ENCODE measurements at places on chromosomes 7 and 10. TPM values are rescaled to one million over a fixed set of nuclear protein-coding genes. Genes with fewer than 3 reads are reported as not detected.

CD36 gene
- polyA plus RNA-seq: 331 TPM

PRKAR2B gene
- polyA plus RNA-seq: not detected

FAM241B gene
- 0.26 TPM for polyA plus RNA-seq

SLIT1 gene
- polyA plus RNA-seq: 0.54 TPM

FAM13C gene
- not detected for polyA plus RNA-seq

RASSF4 gene
- 80.4 TPM for polyA plus RNA-seq

DNA sequence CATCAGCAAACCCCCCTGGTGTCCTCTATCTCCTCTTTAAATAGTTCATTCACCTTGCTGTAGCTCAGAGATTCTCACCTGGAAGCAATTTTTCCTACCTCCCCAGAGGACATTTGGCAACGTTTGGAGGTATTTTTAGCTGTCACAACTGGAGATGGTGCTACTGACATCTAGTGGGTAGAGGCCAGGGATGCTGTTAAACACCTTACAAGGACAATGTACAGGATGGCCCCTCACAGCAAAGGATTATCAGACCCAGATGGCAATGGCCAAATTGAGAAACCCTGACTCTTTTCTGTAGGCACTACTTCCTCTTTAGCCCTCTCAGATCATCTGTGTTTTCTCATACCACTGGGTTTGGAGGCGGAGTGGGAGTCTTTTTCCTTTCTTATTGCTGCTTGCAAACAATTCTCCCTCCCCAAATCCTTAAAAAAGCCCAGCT, 13.2 kb upstream of the TRA2A start:
- no peak for DNase-seq

GRCh38 chr7:94642838-94643653, 12.9 kb downstream of the SGCE start:
- DNase-seq: no peak

DNA sequence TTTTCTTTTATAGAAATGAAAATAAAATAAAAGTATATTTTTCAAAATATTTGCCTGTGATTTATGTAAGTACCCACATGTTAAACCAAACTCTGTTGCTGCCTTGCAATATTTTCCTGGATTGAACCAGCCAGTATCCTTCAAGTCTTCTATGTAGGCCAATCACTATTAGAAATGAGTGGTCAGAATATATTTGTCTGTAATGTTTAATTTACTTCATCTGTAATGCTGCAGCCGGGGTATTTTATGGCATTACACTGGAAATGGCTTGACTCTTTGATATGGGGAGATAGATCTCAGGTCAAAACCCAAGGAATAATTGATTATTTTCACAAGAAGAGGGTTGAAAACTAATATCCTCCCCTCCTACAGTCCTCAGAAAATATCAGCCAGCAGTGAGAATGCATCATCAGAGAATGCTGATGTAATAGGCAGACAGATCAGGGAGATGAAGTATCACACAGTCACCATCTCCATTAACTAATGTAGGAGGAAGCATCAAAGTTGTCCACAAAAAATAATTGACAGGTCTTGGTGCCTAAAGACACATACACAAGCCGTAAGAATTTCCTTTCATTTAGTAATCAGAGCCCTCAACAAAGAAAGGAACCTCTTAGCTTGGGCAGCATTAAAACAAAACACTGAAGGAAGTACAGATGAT, 82.5 kb downstream of the VWDE start:
- DNase-seq: no peak

DNA sequence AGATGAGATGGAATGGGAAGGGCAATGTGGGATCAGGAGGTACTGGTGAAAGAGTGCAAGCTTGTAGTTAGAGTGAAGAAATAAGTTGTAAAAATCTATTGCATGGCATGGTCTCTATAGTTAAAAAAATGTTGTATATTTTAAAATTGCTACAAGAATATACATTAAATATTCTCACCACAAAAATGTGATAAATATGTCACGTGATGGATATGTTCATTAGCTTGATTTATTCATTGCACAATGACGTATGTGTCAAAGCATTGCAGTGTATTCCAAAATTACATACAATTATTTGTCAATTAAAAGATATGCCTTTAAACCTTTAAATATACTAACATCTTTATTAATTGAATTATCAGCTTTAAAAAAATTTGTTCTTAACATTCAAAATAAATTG, 1607.1 kb downstream of the REEP3 start:
- no peak for DNase-seq

- no peak for DNase-seq
These were observed 1.2 kb upstream of the HHEX start for GRCh38 chr10:92688573-92688926.

DNA sequence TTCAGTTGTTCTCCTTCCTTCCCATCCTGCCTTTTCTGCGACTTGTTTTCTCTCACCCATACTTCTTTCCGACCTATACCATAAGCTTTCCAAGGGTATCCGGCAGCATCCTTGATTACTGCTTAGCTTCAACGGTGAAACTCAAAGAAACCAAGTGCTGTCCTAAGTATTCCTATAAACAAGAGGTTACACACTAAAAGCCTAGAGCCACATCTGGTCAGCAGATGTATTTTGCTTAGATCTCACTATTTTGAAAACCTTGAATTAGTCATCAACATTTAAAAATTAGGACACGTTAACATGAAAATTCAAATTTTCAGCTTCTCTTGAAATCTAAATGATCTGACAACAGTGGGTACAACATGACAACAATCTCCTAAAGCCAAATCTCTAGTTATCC, 20.0 kb downstream of the ARHGAP21 start:
- DNase-seq: no peak

DNA sequence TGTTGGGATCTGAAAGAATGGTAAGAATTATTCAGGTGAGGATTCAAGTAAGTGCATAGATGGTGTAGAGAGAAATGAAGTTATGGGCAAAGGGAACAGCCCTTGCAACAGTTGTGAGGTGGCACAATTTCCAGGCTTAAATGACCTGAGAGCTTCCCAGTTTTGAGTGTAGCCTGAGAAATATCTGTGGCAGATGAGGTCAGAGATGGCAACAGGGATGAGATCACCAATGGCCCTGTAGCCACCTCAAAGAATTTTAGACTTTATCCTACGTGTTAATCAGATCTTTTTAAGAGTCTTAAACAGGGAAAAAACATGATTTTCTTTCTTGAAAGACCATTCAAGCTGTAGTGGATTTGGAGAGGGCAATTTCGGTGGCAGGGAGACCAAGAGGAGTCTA, 1.9 kb upstream of the NRF1 start:
- no peak for DNase-seq

- no peak for DNase-seq
These were observed 149.3 kb downstream of the NEBL start for GRCh38 chr10:20747782-20748181.

GRCh38 chr10:6402349-6402709, 177.7 kb downstream of the PRKCQ start:
- DNase-seq: no peak

DNA sequence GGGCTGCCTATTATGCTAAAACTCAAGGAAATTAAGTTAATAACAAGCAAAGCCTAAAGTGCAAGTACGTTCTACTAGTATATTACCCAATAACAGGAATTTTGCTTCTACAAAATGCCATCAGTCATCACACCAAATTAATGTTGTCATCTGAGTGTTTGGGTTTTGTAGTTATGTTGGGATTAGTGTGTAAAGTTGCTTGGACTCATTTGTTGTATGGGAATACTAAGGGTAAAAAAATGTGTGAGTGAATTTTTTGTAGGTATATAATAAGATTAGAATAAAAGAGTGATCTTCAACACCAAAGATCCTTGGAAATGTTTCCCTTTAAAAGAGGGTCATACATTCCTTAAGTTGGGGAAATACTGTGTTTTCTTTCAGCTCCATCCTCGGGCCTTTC, 38.6 kb downstream of the NRP1 start:
- no peak for DNase-seq

DNA sequence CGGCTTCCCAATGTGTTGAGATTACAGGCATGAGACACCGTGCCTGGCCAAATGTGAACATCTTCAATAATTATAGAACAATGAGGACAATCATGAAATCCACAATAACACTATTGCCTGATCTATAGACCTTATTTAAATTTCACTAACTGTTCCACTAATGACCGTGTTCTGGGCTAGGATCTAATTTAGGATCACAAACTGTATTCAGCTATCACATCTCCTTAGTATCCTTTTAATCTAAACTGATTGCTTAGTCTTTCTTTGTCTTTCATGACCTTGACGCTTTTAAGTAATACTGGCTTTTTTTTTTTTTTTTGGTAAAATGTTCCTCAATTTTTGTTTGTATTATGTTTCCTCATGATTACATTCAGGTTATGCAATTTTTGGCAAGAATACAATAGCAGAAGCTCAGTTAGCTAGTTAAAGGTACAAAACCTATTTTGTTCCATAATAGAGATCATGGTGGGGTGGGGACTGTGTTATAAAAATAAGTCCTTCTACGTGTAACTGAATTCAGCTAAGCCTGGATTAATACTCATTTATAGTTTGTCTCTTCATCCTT, 158.4 kb downstream of the AOAH start:
- no peak for DNase-seq

DNA sequence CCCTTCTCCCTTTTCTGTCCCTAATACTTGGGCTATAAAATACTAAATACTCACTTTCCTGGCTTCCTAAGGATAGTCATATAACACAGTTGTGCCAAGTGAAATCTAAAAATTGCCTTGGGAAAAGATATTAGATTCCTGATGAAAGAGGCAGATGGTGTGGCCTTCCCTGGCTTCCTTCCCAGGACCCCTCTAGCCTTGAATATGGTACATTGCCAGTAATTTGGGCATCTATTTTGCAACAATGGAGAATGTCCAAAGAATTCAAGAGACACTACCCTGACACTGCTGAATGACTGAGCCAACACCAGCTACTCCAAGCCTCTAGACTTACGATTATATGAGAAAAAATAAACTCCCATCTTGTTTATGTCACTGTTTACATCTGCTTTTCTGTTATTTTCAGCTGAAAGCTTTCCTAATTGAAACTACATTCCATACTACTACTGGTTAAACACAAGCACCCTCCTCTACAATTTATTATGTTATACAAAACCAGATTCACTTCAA, 17.9 kb downstream of the COPG2 start:
- peak; percentile 24 for DNase-seq

DNA sequence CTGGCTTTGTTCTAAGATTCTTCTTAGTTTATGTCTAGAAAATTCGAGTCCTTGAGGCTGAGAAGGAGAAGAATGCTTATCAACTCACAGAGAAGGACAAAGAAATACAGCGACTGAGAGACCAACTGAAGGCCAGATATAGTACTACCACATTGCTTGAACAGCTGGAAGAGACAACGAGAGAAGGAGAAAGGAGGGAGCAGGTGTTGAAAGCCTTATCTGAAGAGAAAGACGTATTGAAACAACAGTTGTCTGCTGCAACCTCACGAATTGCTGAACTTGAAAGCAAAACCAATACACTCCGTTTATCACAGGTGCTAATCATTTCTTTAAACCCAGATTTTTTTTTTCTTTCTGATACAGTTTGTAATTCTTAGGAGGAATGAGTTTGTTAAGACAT, 6.7 kb downstream of the CEP55 start:
- DNase-seq: no peak

- no peak for DNase-seq
These were observed 31.7 kb upstream of the C7orf33 start for GRCh38 chr7:148558914-148559313.

DNA sequence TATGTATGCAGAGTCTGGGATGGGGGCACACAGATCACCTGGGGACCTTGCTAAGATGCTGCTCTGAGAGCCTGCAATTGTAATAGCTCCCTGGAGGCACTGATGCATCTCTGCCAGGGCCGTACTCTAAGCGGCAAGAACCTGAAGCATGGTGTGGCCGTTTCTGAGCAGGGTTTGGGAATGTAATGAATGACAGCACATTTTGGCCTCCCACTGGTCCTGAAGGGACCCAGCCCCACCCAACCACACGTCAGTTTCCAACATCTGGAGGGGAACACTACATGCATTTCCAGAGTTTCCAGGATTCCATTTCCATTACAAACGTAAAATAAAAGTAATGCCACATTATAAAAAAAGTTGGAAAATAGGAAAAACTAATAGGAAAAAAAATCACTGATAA, 14.0 kb downstream of the ZCCHC24 start:
- DNase-seq: no peak

DNA sequence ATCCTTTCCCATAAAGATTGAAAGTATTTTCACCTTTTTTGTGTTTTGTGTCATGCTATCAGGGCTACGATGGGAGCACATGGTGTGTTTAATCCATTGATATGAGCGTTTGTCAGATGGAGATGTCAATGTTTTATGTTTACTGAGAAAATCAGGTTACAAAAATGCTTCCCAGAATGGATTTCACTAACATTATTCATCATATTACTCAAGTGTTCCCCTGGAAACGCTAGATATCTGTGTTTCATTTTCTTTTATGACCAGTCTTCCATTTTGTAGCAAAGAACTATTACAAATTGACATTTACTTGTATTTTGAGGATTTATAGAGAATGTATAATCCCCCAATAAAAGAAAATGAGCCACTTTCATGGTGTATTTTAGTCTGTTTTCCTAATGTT, 293.5 kb upstream of the AKR1E2 start:
- DNase-seq: no peak

DNA sequence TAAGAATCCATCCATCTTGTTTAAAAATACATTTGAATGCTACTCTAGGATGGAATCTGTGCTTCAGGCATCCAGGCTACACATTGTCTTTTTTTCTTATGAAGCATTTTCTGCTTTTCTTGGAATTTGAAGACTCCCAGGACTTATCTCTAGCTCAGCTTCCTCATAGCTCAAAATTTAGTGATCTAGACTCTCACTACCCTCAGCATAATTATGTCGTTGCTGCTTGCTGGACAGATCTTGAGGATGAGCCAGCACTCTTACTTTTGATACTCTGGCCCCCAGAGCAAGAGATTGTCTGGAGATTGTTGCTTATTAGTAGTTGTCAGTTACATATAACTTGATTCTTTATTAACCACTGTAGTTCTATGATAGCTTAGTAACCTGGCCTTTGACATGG, 83.3 kb upstream of the FGL2 start:
- no peak for DNase-seq

DNA sequence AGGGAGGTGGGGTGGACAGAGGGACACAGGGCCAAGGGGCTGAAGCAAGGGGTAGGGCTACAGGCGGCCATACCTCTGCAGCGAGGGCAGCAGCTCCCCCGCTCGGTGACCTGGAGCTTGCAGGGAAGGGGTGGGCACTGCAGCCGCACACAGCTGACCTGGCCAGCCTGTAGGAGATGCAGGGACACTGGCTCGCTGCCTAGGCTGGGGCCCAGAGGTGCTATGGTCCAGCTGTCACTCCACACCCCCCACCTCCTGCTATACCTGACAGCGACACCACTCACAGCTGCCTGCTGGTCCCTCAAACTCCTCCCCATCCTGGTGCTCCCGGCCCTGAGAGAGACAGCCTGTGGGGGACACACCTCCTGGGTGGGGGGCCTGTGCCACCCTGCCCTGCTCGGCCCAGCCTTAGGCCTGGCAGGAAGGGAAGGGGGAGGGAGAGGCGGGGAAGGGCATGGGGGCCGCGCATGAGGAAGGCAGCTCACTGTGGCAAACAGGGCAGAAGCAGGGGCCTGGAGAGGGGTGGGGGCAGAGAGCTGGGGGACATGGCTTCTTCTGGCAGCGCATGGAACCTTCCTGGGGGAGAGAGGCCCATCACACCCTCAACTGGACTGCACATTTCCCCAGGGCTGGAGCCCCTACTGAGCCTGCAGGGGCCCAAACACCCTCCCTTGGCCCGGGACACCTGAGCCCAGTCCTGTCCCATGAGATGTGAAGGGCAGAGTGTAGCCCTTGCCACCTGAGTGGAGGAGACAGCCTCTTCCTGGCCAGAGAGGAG, 23.9 kb downstream of the ATP6V1F start:
- no peak for DNase-seq

- DNase-seq: no peak
These were observed 11.5 kb downstream of the FOXL3 start for GRCh38 chr7:301291-302053.

GRCh38 chr10:76558586-76558985, 1079.0 kb downstream of the KCNMA1 start:
- no peak for DNase-seq
